Aorta (tissue), 5 donors: ENCODE measurements at places on chromosomes 4 and X.

DNA sequence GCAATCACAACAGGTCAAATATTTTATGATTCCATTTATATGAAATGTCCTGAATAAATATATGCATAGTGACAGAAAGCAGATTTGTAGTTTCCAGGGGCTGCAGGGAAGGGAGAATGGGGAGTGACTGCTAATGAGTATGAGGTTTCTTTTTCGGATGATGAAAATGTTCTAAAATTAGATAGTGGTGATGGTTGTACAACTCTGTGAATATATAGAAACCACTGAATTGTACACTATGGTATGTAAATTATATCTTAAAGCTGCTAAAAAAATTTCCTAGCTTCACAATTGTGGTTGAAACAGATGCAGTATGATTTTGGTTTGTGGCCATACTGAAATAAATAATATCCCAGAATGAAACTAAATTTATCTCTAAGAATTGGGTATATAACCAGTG, 12.9 kb upstream of the IL2 start:
- no peak for DNase-seq

- no peak for DNase-seq
These were observed 88.6 kb downstream of the APBB2 start for GRCh38 chr4:41125558-41126311.

DNA sequence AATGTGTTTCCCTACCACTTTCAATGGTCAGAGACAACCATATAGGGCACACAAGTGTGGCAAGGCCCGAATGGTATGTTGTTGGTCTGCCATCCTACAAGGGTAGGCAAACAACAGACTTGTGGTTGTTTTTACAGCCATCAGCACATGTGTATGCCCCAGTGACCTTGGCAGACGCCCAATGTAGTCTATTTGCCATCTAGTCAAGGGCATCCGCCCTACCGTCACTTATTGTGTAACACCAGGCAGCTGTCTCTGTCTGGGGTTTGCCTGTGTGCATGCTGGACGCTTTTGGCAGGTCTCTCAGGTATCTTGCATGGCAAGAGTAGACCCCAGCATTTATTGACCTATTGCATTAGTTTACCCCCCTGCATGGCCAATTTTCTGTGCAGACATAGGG, 1145.5 kb upstream of the POU3F4 start:
- no peak for DNase-seq

DNA sequence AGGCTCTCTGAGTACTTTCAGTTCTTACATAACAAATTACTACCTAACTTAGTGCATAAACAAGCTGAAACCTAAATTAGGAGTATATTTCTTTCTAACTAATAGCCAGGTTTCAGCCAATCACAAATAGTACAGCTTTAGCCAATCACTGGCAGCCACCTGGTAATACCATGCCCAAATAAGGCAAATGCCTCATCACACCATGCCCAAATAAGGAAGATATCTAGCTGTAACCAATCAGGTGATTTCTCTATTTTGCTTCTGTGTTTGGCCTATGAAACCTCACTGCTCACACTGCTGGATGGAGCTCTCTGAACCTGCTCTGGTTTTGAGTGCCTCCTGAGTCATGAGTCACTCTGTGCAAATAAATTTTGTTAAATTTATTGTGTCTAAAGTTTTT, 113.5 kb downstream of the DDIT4L start:
- DNase-seq = no peak

DNA sequence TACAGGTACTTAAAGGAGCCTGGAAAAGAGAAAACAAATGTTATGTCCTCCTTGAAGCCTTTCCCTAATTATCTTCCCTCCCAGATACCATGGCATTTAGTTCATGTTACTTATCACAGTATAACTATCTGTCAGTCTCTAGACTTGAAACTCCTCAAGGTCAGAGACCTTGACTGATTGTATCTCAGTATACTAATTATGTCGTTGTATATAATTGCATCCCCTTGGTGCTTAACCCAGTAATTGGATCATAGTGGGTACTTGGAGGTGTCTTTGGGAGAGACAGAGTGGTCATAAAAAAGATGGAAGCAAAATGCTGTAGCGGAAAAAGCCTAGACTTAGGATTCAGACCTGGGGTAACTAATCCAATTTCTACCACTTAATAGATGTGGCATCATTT, 8.1 kb downstream of the IGBP1 start:
- no peak for DNase-seq

DNA sequence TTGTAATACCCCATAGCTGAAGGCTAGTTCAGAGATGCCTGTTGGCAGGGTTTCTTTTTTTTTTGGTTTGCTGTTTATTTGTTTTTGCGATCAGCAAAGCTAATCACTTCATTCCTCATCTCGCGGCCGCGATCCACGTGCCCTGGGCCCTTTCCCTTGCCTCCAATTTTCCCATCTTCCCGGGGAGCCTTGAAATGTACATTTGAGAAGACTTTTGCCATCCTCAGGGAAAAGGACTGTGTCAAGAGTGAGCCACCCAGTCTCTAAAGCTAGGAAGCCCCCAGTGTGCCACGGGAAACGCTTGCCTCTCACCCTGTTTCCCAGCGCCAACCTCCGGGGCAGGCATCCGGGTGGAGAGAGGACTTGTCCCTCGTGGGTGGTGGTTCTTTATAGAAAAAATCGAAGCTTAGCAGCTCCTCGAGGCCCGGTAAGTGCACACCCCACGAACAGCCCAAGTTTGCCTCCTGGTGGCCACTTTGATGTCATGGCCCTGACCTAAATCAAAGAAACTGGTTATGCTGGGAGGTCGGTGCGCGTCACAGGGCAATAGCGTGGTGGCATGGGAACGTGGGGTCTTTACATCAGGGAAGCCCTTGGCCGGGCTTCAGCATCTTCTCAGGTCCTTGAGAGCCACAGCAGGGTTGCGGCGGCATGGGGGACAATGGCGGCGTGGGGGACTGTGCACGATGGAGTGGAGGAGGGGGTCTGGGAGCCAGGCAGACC, 42.0 kb downstream of the MAP7D3 start:
- DNase-seq = peak; percentile 71

DNA sequence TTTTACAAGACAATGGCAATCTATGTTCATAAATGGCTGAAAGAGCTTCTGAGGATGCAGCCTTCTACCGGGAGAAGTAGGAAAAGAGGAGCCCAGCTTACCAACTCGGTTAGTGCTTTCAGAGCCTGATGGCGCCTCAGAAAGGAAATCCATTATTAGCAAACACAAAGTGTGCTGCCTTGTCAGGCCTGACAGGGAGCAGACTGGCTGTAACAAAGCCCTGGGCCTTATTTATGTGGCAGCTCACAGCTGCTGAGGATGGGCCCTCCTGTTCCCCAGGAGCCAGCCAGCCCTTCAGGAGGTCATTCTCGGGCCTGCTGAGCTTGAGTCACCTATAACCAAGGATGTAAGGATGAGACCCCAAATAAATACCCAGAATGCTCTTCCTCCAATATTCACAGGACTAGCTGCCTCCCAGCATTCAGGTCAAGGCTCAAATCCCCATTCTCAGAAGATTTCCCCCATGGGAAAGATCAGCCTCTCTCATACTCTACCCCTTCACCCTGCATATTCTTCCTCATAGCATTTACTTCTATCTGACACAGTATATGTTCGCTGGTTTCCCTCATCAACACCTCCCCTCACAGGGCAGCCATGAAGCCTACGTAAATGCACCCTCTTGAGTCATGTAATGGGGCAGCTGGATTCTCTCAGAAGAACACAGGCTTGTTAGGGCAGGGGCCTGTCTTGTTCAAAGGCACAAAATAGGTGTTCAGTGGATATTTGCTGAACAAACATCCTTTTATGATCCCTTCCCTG, 227.0 kb upstream of the RASGEF1B start:
- no peak for DNase-seq
